Cortex of kidney (tissue), 1 donor: ENCODE measurements at places on chromosomes 12 and 14.

- no peak for DNase-seq
Observed at GRCh38 chr12:131986361-131986760, 36.6 kb downstream of the EP400 start.

DNA sequence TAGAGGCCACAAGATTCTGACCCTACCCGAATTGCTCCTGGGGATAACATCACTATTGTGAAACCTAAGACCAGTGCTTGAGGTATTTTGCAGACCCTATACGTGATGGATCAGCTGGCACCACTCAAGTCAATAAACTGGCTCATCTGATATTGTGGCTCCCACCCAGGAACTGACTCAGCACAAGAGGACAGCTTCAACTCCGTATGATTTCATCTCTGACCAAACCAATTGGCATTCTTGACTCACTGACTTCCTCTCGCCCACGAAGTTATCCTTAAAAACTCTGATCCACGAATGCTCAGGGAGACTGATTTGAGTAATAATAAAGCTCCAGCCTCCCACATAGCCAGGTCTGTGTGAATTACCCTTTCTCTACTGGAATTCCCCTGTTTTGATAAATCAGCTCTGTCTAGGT is 1036.1 kb upstream of the TMEM132C start:
- no peak for DNase-seq

GRCh38 chr14:22895402-22895801 is 12.4 kb downstream of the REM2 start:
- no peak for DNase-seq

GRCh38 chr12:41327096-41327895 is 139.2 kb downstream of the PDZRN4 start:
- DNase-seq: no peak

- DNase-seq: no peak
Observed at GRCh38 chr12:12734561-12735071, 17.4 kb downstream of the CDKN1B start.

DNA sequence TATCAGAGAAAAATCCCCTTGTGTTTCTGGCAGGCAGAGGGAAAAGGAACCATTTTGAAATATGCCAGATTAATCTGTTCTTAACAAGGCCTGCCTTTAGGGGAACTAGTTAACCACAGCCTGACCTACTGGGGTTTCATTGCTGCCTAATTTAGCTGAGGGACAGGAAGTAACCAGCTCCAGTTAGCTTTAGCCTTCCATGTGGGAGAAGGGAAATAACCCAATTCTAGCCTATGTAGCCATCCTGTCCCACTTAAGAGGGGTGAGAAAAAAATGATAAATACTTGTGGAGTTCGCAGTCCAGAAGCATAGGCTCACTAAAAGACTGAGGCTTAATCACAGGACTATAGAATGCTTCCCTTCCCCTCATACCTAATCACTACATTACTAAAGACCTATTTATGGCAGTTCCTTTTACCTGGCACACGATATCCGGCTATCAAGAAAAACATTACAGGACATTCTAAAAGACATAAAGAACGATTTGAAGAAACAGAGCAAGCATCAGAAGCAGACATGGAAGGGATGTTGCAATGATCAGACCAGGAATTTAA is 22.8 kb downstream of the COX8C start:
- DNase-seq: no peak

- no peak for DNase-seq
Observed at GRCh38 chr14:76348898-76349297, 27.0 kb upstream of the ESRRB start.

DNA sequence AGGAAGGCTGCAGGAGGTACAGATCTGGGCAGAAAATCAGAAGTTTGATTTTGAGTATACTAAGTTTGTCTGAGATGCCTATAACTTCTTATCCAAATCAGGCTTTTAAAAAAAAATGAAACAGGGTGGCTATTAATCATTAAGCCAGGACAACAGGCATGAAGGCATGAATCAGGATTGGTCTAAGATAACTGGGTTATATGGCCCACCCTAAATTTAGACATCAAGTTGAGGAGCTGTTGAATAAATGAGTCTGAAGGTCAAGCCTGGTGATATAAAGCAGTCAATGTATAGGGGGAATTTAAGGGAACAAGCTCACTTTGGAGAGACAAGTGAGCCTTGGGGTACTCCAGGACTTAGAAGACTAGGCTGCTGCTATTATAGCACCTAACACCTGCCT is 28.6 kb downstream of the NEK9 start:
- DNase-seq: no peak

DNA sequence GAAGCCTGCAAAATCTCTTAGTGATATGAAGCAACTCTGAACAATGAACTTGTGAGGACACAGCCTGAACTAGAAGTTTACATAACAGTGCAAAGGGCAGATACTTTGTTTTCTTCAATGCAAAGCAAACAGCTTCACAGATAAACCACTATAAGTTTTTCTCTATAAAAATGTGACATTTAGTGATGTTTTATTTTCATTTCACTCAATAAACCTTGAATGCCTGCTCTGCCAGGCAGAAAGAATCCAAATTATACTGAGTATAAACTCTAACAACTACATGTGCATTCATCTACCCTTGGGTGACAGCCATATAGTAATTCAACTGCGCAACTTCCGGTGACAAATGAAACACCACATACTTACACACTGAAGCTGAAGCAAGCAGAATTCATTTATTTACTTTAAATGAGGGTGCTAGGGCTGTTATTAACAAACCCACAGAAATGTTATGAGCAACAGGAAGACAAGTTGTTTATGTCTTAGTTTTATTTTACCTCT is 10.3 kb downstream of the DCP1B start:
- DNase-seq: no peak

GRCh38 chr12:76757694-76758093 is 6.2 kb upstream of the ZDHHC17 start:
- DNase-seq: no peak

GRCh38 chr14:68124979-68125731 is 305.6 kb downstream of the RAD51B start:
- no peak for DNase-seq

DNA sequence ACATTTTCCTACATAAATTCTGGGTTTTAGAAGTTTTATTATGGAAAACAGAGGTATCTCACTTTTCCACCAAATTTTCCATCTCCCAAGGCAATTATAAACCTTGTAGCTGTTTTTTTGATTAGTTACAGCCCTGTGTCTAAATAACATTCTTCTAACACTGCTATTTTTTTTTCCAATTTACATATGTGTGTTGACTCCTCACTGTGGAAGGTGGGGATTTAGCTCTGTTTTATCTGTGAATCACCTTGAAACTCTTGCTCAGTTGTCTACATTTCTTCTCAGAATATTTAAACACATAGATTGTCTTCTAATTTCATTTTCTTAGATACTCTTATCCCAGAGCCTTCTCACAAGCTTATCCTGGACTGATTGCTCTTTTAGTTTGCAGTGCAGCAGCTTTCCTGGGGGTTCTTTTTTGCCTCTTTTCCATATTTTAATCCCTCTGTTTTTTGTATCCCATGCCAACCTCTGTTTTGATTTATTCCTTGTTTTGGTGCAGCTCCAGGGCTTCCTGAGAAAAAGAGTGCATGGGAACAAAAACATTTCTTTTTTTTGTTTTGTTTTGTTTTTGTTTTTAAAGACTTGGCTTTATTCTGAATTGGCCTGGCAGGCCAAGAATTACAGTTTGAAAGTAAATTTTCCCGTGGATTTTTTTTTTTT is 36.7 kb downstream of the TBC1D15 start:
- DNase-seq: no peak

- DNase-seq: no peak
Observed at GRCh38 chr14:35085441-35085840, 36.3 kb downstream of the PPP2R3C start.

DNA sequence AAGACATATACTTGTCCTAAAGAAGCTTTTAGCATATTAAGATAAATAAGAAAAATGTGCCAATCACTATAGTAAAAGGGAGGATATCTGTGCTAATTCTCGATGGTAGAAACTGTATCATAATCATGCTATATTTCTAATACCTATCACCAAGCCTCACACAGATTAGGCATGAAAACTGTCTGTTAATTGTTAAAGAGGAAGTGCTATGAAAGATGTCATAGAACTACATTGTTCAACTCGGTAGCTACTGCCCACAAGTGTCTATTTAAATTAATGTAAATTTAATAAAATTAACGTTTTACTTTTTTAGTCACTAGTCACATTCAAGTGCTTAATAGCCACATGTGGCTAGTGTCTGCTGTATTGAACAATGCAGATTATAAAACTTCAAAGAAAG is 77.5 kb upstream of the KICS2 start:
- DNase-seq: no peak

GRCh38 chr12:95396849-95397468 is 77.0 kb upstream of the METAP2 start:
- no peak for DNase-seq

DNA sequence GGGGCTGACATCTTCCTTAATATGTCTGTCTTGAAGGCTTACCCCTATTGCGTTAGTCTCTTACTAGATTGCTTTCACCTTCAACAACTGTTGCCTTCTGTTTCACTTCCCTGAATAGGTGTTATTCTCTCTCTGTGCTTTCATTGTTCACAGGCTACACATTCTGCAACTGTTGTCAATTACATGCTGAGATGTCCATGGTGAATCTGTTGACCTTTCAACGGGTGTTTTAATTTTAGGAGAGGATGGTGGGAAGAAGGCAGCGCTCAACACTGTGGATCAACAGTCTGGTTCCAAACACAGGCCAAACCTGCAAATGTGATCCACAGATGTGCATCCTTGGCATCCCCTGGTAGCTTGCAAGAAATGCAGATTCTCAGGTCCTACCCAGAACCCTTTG is 101.9 kb downstream of the DACT1 start:
- no peak for DNase-seq

DNA sequence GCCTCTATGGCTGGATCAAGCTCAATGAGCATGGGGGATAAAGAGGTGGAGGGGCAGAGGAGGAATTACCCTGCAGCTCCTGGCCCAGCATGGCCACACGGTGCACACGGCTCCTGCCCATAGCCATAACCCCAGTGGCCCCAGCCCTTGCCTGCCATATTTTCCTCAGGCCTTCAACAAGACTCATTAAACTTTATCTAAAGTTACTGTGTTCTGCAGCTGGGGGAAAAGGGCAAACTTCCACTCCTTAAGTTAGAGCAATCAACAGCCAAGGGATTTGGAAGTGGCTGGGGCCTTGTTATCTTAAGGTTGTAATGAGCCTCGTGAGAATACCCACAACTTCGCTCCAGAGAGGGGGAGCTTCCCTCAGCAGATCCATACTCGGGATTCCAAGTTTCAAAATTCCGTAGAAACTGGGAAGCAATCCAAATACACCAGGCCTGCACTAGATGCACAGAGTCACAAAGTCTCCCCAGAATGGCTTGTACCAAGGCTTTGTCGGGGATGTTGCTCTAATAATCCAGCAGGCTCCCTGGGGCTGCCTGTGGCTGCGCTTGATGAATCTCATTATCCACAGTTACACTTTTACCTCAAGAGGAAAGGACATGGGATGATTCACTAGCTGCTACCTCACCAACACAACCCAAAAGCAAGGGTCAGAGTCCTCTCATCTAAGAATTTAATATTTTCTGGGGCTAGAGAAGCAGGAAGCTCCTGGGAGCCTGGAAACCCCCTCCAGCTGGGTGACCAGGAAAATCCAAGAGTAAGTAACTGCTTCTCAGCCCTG is 13.0 kb upstream of the OR6J1 start:
- DNase-seq: no peak

- no peak for DNase-seq
Observed at GRCh38 chr12:26046906-26047305, 77.9 kb downstream of the BHLHE41 start.

DNA sequence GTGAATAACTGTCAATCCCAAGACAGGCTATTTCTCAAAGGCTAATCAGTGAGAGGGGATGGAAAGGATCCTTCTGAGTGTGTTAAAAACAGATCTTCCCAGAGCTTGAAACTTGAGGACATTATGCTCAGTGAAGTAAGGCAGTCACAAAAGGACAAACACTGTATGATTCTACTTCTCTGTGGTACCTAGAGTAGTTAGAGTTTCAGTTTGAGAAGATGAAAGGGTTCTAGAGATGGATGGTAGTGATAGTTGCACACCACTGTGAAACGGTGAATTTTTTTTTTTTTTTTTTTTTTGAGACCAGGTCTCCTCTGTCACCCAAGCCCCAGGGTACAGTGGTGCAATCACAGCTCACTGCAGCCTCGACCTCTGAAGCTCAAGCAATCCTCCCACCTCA is 133.8 kb downstream of the SAMD4A start:
- DNase-seq: no peak

DNA sequence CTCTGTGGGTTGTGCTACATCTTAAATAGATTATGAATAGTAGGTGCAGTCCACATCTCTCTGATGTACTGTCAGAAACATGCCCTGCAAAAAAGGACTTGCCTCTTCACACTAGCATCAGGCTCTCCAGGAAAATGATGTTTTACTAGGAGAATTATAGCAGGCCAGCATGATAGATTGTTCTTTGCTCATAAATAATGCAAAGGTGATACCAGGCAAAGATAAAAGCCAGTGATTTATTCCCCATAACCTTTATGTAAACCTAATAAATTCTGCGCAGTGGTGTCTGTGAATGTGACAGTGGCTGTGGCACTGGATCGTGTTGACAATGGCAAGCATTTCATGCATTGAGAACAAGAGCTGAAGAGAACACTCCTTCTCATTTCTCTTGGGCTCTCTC is 646.5 kb upstream of the SEL1L start:
- no peak for DNase-seq

DNA sequence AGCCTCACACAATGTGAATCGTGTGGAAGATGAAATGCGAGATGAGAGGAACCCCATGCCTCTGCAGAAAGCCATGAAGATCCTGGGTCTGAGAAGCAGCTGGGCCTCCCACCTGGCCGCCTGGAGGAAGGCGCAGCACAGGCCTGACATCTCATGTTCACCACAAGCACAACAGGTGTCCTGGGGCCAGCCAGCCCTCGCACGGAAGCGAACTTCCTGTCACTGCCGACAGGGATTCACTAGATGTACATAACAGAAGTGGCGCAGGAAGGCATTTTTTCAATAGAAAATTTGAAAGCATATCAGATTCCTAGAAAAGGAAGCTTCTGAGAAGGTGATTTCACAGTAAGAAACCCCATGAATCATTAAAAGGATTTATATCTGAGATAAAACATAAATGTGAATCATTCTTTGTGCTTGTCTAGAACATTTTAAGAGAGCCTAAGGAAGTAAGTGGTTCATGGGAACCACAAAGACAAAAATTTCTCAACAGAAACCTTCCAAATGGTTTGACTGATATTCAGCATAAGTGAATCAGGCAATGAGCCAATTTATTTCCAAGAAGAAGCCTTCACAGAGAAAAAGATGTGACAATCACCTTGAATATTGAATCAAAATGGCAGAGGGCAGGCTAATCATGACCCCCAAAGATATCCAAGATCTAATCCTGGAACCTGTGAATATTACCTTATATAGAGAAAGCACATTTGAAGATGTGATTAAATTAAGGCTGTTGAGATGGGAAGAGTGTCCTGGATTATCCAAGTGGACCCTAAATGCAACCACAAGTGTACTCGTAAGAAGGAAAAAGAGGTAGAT is 311.9 kb downstream of the DUSP6 start:
- no peak for DNase-seq

GRCh38 chr12:1594006-1594260 is 448 bp downstream of the FBXL14 start:
- no peak for DNase-seq
